ENCODE measurements at places on chromosomes 2 and 18.

- no peak for DNase-seq
Observed at GRCh38 chr2:201118961-201119854, 3.2 kb downstream of the CFLAR start.

- no peak for DNase-seq
Observed at GRCh38 chr2:102418421-102418961, 4.5 kb upstream of the IL18RAP start.

DNA sequence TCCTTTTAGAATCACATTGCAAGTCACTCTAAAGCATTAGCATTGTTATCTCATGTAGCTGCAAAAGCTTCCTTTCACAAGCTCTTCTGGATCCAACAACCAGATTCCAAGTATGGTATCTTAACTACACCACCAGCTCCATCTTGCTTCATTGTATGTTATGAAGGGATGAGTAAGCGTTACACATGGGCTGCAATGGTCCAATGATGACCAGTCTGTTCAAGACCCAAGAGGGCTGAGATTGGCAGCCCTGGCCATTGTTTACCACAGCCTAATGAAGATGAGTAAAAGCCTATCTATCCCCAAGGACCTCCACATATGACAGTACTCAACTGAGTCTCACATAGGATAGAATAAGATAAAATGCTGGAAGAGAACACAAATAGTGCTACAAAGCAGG is 6.3 kb downstream of the CFLAR start:
- no peak for DNase-seq

GRCh38 chr2:12612671-12613070 is 104.1 kb upstream of the TRIB2 start:
- DNase-seq = no peak

DNA sequence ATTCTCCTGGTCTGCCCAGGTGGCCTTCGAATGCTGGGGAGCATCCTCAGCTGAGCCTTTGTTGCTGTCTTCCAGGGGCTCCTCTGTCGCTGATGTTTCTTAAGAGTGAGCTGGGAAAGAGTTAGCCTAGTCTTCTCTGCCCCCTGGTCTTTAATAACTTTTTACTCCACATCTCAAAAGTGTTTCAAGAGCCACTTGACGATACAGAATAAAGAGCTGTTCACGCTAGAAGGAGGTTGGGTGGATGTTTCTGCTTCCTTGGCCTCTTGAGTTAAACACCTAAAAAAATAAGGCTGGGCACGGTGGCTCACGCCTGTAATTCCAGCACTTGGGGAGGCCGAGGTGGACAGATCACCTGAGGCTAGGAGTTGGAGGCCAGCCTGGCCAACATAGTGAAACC is 2.8 kb upstream of the BUB1 start:
- no peak for DNase-seq

DNA sequence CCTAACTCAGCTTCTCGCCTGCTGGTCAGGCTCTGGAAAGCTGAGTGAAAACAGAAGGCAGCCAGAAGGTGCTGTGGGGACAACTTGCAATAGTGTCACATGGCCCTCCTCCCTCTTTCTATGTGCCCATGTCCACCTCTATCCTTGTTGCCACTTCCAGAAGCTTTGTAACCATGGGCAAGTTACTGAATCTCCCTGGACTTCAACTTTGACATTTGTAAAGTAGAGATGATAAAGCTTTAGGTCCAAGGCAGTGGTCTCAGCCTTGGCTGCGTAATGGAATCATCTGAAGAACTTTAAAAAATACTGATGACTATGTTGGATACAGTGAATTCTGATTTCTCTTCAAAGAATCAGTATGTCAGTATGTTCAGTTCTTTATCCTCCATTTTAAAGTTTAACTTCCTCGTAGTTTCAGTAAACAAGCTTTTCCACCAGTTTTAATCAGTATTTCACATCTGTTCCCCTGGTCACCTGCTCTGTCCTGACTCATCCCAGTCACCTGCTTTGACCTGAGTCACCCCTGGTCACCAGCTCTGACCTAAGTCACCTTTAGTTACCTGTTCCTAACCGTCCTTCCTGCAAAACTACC is 245.2 kb upstream of the STON1 start:
- no peak for DNase-seq

DNA sequence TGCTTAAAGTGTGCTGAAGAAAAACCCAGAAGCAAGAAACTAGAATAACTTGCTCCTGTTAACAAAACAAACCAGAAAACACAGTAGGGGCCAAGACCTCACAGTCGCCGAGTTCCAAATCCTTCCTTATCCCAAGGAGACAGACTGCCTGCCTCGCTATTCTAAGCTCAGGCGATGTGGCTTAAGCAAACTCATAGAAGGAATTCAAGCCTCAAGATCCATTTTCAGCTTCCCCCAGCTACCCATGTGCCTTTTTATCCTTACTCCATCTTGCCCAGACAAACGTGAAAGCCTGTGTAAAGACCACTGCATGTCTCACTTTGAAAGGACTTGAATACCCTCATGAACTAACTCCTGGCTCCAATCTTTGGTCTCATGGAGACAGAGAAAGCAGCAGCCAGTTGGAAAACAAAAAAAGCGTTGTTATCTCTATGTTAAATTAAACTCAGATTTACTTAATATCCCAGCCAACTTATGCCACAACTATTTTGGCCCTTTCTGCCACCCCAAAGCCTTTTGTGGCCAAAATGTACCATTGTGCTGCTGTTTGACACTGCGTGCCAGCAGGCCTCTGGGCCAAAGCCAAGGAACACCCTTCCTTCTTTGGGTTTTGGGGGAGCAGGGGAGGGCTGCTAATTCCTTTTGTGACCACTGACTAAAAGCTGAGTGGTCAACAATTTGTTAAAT is 123.2 kb upstream of the FZD5 start:
- DNase-seq = peak; percentile 42

GRCh38 chr2:25257032-25257552 is 84.6 kb downstream of the DNMT3A start:
- DNase-seq = peak; percentile 73

Data from amygdala (tissue), 56 donors.